Stimulated activated CD4-positive, alpha-beta T cell treated with anti-CD3 and anti-CD28 coated beads, Interleukin-15, amount 100 ng/mL, for 24 hours (primary cell): ENCODE measurements at places on chromosomes 1 and 21.

GRCh38 chr1:188719735-188720134, 1757.9 kb downstream of the BRINP3 start:
- no peak for DNase-seq

GRCh38 chr1:172770071-172770470, 111.2 kb downstream of the FASLG start:
- no peak for DNase-seq

GRCh38 chr1:246351721-246352120, 155.4 kb downstream of the SMYD3 start:
- no peak for DNase-seq

- no peak for DNase-seq
These were observed 15.8 kb downstream of the UBE2G2 start for GRCh38 chr21:44785620-44786335.

DNA sequence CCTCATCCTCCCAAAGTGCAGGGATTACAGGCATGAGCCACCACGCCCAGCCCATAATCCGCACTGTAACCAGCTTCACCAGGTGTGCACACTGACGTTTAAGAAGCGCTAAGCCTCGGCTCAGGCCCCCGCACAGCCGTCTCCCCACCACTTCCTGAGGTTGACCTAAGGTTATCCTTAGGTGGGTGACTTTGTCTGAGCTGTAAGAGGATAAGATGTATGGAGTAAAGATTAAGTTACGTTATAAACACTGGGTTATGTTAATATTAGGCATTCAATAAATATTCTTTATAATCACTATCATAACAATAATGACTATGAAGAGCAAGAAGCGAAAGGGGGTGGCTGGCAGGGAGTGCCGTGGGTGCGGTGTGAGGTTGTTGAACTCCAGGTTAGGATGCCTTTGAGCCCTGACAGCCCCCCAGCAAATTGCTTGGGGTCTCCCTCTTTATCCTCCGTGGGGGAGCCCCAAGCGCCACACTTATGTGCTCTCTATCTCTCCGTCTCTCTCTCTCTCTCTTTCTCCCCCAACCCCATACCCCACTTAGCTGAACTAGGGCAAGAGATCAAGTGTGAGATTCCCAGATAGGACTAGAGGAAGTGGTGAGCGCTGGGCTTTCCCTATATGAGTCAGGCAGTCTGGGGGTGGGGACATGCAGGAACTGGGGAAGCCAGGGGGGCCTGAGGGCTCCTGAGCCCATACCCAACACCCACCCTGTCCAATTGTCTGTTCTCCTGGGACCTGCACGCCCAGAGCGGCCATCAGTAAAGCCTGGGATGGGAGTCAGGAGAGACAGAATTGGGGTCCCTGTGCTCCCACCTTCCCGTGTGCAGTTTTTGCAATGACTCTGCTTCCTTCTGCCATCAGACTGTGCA, 7.6 kb downstream of the EFHD2 start:
- peak; percentile 67 for DNase-seq
